Thoracic aorta (tissue), 2 donors: ENCODE measurements at places on chromosomes 1 and 21. TPM values are rescaled to one million over a fixed set of nuclear protein-coding genes. Genes with fewer than 3 reads are reported as not detected.

Gene ABCG1
- 20.6 TPM for total RNA-seq

Gene NFASC
- total RNA-seq: 29.5 TPM

Gene GLIS1
- total RNA-seq: 2.6 TPM

Gene MROH9
- not detected for total RNA-seq

Gene ANGPTL1
- 51.0 TPM for total RNA-seq

Gene PTCH2
- total RNA-seq: 0.95 TPM

Gene OR2T33
- total RNA-seq: not detected

Gene RNF207
- 30.5 TPM for total RNA-seq

Gene FCRL2
- not detected for total RNA-seq

Gene TTF2
- 28.8 TPM for total RNA-seq

Gene HMCN1
- 142 TPM for total RNA-seq

Gene CPT2
- total RNA-seq: 6.6 TPM

Gene PLA2G2A
- 200 TPM for total RNA-seq

Gene GNG5
- total RNA-seq: 87.2 TPM

DNA sequence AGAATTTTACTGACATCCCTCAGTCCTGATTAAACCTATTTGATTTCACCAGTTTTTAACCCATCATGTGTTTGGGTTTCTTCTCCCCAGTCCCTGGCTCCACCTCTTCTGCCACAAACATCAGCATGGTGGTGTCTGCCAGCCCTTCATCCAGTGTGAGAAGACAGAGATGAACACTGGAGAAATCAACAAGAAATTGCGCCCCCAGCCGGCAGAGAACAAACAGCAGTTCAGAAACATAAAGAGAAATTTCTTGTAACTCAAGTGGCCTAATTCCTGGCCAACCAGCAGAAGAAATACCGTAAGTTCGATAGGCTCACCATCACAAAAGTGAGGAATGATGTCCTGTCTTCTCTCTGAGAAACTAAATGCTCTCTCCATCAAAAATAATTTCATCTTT, 18.3 kb downstream of the S100A11 start:
- no peak for DNase-seq

- DNase-seq: peak; percentile 66
Observed at GRCh38 chr1:228986093-228986904, 251.0 kb downstream of the RHOU start.

DNA sequence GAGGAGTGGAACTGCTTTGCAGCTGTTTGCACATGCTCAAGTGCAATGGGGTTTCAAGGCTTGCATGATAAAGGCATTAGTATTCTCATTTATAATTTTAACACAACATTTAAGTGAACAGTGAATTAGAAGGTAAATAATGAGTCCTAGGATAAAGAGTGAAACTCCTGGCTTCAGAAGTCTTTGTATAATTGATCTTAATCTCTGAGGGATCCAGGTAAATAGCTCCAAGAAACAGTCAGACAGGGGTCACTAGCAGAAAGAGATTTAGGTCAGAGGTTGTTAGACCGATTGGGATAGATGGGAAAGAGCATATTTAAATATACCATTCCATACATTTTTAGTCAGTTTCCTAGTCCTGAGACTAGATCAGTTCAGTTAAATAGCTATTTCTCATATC, 14.1 kb upstream of the THEM4 start:
- no peak for DNase-seq

GRCh38 chr1:44949286-44949685, 37.1 kb downstream of the EIF2B3 start:
- no peak for DNase-seq

DNA sequence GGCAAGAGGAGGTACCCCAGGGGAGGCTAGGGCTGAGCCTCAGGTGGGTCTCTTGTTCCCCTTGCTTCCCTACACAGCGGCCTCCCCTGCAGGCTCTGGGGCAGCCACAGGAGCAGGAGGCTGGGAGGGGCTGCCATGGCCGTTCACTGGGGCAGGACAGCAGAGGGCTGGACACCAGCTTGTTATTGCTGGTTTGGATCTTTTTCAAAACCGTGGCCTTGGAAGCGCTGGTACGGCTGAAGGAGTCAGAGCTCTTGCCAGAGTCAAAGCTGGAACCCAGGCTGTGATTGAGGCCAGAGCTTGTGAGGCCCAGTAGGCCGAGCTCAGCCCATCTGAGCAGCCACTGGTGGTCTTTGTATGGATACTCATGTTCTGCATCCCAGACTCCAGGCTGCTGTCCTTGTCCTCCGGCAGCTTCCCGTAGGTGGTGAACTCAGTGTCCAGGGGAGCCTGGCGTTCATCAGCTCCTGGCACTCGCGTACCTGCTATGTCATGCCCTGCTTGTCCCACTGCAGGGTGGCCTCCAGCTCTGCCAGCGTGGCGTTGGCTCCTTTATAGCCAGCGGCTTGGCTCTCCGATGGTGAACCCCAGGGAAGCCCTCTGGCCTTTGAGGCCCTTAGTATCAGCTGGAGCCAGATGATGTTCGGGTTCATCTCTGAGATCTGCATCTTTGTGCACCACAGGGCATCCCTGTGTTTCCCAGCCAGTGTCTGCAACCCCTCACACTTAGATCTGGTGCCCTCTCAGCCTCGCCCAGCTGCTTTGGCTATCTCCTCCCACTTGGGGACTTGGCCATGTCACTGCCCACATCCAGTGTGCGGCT, 40.3 kb upstream of the THEM4 start:
- no peak for DNase-seq

- DNase-seq: no peak
Observed at GRCh38 chr1:55937840-55938375, 641.5 kb downstream of the PLPP3 start.

GRCh38 chr1:68376441-68376840, 73.3 kb downstream of the RPE65 start:
- DNase-seq: no peak

- DNase-seq: no peak
Observed at GRCh38 chr1:30998887-30999286, 66.6 kb downstream of the PUM1 start.

DNA sequence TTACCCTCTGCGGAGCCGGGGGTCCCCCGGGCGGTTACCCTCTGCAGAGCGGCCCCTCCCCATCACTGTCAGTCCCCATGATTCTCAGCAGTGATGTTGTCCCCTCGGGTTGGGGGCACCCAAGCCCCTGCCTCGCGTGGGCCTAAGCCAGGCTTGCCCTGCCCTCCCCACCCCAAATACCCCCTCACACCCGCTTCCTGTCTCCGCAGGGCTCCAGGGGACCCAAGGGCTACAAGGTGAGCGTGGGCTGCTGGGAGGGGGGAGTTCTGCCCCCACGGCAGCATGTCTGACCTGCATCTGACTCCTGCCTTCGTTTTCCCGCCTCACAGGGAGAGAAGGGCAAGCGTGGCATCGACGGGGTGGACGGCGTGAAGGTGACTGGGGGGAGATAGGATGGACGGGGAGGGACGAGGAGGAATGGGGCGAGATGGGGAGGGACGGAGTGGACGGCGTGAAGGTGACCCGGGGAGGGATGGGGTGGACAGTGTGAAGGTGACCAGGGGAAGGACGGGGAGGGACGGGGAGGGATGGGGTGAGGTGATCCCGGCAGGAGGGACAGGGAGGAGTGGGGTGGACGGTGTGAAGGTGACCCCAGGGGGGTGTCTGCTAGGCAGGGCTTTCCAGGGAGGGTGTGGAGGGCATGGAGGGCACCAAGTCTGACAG, 8.6 kb downstream of the COL6A1 start:
- DNase-seq: peak; percentile 0

- no peak for DNase-seq
Observed at GRCh38 chr1:27607239-27607804, 3.4 kb upstream of the AHDC1 start.

DNA sequence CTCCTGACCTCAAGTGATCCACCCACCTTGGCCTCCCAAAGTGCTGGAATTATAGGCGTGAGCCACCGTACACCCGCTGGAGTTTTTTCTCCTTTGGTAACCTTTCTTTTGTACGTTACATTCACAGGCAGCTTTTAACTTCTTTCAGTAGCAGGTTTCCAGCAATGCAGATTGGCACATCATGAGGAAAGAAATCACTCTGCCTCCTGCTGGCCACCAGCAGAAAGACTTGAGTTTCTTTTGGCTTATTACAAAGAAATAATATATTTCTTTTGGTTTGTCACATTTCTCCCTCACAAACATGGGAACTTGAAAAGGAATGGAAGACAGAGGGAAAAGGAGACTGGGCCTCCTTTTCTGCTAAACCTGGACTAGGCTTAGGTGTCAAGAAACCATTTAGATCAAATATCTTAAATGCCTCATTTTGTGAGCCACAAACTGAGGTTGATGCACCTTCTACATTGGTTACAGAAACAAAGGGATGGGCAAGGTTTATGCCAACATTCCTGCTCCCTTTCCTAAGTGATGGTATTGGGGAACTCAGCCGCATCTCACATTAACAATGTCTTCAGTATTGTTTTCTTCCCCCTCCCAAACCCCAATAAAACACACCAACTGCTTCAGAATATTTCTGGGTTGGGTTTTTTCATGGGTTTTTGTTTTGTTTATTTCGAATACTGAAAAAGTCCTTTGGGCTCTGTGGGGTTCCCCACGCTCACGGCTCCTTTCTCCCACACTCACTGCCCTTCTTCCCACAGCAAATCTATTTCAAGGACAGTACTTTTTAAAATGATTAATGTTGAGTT, 7.7 kb downstream of the ENSA start:
- no peak for DNase-seq

- DNase-seq: no peak
Observed at GRCh38 chr1:31839662-31840343, 24.0 kb upstream of the SPOCD1 start.

DNA sequence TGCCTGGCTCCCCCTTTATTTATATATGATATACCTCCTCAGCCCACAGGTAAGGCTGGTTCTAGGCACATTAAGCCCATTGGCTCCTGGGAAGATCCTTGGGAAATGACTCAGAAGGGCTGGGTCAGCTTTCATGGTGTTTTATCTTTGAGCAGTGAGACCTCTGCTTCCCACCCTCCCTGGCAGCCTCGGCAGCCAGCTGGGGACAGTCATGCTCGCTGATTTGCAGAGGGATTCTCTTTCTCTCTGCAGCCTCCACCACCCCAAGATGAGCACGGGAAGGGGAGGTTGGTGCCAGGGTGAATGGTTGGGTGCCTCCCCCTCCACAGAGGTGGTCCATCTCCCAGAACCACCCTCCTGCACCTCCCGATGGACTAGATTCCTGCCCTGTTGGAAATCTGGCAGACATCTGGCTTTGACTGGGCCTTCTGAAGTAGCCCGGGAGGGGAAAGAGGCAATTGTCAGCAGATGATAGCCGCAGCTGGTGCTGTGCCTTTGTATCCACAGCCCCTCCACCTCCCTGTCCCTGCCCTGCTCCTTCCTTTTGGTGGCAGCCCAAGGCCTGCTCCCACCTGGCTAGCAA, 24.6 kb downstream of the IER5 start:
- no peak for DNase-seq

DNA sequence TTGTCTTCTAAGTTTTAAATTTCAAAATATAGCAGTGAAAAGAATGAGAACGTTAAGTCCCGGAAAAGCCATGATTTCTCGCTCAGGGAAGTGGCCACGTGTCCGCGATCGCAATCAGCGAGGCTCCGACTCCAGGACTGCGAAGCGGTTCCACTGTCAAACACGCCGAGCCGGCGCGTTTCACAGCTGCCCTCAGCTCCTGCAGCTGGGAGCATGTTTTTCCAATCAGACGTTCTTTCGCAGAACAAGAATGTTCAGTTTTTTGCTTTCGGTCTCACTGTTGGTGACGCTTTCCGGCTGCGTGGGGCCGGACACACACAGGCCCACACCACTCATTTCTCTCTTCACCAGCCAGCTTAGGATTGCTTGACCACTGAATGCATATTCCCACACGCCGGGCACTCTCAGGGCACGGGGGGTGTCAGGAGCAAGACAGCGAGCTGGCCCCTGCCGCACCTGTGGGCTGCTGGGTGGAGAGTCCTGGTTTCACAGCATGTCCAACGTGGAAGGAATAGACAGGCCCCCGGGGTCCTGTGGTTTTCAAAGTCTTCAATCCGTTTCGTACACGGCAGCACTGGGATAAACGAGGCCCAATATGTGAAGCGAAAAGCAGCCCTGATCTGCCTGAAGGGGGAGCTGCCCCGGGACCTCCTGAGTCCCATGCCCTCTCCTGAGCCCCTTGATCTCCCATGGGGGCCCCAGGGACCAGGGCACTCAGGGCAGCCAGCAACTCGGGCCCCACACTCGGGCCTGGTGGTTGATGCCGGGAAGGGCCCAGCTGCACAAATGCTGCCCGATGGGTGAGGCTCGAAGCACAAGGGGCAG, 47.3 kb upstream of the COL18A1 start:
- DNase-seq: no peak

GRCh38 chr1:50109116-50109515, 396 bp downstream of the ELAVL4 start:
- no peak for DNase-seq

- DNase-seq: no peak
Observed at GRCh38 chr1:48808496-48808895, 31.8 kb upstream of the BEND5 start.

GRCh38 chr1:40951943-40952743, 27.4 kb upstream of the CTPS1 start:
- DNase-seq: no peak

- no peak for DNase-seq
Observed at GRCh38 chr1:54809496-54810074, 8.5 kb upstream of the TTC22 start.

- no peak for DNase-seq
Observed at GRCh38 chr1:75092141-75092540, 42.0 kb upstream of the LHX8 start.

DNA sequence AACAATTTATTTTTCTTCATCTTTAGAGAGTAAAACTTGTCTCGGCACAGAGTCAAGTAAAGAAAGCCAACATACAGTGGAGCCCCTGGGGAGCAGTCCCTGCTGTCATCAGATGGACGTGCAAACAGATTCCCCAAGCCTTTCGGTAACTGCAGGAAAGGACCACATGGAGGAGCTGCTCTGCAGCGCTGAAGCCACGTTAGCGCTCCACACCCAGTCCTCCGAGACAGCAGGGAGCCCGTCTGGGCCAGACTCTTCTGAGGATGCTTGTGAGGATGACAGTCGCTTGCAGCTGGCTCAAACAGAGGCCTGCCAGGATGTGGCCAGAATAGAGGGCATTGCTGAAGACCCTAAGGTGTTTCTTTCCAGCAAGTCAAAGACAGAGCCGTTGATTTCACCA, 77.1 kb upstream of the SCCPDH start:
- no peak for DNase-seq

DNA sequence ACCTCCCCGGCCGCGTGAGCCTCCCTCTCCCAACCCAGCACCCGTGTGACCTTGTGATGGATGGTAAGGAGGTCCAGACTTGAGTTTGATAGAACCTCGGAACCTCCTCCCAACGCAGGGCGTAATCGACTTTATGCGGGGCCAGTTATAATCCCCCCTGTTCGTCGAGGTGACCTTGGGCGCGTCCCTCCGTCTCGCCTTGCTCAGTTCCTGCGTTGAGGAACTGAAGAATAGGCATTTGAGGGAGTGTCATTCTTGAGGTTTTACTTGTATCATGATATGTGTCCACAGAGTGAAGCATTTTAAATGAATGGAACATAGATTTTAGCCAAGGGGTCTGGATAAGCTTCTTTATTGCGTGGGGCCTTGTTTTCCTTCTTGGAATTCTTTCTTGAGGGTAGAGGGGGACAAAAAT, 433 bp downstream of the TIMM17A start:
- DNase-seq: no peak

DNA sequence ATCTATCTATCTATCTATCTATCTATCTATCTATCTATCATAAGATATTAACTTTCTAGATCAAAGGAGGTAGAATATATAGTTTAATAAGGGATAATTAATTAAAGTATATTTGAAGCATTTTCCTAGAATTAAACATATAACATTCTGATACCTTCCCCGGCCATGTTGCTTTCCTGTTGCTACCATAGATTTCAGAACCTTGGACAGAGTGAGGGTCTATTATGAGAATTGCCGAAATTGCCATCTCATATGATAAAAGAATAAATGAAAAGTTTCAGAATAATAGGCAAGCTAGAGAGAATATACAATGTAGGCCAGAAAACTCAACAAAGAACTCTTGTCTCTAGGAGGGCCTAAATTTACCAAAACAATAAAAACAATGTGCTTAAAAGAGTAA, 706.1 kb upstream of the TMPRSS15 start:
- DNase-seq: no peak
